Aorta (tissue), 5 donors: ENCODE measurements at places on chromosomes 11 and 22. TPM values are rescaled to one million over a fixed set of nuclear protein-coding genes. Genes with fewer than 3 reads are reported as not detected.
A peak's percentile ranks its signal among the peaks of the same experiment; 100 is the strongest.

- DNase-seq = no peak
Measured at GRCh38 chr11:130031945-130032344, 29.3 kb upstream of the PRDM10 start.

- DNase-seq = no peak
Measured at GRCh38 chr11:61846362-61847020, 18.4 kb downstream of the FADS2 start.

- no peak for DNase-seq
Measured at GRCh38 chr11:20654038-20654437, 15.3 kb upstream of the NELL1 start.

GRCh38 chr11:60394666-60395380 is 1.4 kb upstream of the MS4A14 start:
- no peak for DNase-seq

DNA sequence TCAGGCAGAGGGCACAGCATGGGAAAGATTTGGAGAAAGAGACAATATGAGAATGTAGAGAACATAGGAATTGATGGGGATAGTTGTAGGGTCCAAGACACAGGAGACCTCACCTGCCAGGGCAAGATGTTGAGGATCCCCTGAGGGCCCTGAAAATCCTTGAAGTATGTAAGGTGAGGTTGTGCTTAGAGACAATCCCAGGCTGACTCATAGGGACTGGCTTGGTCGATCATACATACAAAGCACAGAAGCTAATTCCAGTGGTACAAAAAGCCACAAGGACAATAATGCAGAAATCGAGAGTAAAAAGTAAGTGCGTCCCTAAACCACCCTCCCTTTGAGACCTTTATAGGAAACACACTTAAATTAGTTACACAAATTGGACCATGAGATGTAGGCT is 468.2 kb downstream of the MIAT start:
- DNase-seq = no peak

DNA sequence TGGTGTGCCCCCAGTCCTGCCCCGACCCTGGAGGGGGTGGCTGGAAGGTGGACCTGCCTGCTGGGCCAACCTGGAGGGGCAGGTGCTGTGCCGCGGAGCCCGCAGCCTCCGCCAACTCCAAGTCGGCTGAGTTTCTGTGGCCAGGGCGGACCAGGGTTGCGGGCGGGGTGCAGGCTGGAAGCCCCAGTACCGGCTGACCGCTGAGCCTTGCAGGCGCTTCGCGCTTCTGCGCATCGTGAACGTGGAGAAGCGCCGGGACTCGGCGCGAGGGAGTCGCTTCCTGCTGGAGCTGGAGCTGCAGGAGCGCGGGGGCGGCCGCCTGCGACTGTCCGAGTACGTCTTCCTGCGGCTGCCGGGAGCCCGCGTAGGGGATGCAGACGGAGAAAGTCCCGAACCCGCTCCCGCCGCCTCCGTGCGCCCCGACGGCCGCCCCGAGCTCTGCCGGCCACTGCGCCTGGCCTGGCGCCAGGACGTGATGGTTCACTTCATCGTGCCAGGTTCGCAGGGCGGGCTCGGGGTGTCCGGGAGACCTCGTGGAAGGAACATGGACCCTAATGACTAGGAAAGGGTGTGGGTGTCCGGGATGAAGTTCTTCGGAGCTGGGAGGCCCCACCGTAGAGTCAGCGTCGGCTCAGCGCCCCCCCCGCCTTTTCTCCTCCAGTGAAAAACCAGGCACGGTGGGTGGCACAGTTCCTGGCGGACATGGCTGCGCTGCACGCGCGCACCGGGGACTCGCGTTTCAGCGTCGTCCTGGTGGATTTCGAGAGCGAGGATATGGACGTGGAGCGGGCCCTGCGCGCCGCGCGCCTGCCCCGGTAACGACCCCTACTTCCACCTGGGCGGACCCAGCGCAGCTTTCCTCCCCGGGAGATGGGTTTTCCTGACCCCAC is 10.2 kb downstream of the B4GALNT4 start:
- DNase-seq = no peak

- DNase-seq = no peak
Measured at GRCh38 chr11:78784321-78785061, 209.8 kb upstream of the NARS2 start.

DNA sequence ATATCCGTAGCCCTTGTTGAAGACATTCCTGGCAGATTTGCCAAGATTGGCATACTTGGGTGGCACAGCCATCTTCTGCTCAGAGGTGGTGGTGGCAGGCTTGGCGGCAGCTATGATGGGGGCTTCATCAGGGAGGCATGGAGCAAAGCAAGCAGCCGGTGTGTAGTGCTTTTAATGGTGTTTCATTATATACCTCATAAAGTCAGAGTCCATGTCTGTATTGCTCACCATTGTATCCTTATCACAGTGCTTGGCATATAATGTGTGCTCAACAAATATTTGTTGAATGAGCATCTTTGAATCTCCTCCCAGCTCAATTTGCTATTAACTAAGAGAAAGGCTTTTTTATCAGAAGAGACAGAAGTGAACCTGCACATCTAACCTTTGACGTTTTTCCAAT is 7.8 kb upstream of the DNHD1 start:
- no peak for DNase-seq

GRCh38 chr11:19275496-19275895 is 34.8 kb upstream of the E2F8 start:
- DNase-seq = no peak

DNA sequence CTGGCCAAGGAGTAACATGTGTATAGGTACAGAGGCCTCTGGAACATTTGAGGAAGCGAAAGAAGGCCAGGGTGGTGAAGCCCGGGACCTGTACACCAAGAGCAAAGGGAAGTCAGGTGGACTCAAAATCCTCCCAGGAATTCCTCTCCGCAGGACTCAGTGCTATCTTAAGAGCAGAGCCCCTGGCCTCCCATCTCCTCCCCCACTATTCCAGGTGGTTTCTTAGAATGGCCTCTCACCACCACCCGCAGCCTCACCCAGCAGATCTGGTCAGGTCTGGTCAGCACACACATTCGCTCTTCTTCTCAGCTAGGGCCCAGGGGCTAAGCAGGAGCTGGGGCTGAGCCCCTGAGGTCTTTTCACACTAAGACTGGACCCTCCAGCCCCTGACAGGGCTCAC is 59.1 kb downstream of the SCGB1A1 start:
- no peak for DNase-seq

GRCh38 chr22:37669586-37669985 is 5.8 kb upstream of the LGALS1 start:
- no peak for DNase-seq

- DNase-seq = peak; percentile 87
Measured at GRCh38 chr11:67240576-67241389, 25.5 kb upstream of the GRK2 start.

DNA sequence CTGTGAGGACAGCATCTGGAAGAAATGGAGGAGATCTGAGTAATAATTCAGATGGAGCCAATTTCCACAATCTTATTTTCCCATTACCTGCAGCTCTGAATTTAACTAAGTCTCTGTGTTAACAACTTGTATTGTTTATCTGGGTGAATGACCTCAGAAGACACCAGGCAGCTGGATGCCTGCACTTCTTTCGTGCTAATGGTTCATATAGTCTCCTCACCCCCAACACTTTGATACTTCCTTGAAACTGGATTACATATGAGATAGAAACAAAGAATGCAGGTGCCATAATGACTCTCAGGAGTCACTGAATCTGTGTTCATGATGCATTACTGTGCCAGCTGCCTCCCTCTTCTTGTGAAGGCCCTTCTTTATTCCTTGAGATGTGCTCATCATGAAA is 125.6 kb upstream of the VPREB1 start:
- no peak for DNase-seq

DNA sequence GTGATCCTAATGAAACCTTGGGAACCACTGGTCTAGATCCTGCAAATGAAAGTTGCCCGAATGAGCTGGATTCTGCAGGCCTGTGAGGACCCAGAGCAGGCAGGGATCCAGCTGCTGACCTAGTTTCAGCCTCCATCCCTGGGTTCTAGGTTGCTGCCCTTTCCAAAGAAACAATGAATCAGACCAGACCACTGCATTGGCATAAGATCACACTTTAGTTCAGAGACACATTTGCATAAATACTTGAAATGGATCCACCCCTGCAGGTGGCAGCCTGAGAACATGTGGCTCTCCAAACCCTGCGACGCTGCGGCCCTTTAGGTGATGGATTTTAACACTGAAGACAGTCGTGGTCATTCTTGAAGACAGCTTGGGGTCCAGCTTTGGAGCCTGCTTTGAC is 23.7 kb downstream of the ADAMTS8 start:
- DNase-seq = no peak

GRCh38 chr11:57974848-57975601 is 48.7 kb upstream of the OR9Q1 start:
- DNase-seq = no peak

GRCh38 chr11:110373051-110373702 is 56.6 kb upstream of the FDX1 start:
- DNase-seq = no peak

- peak; percentile 61 for DNase-seq
Measured at GRCh38 chr11:7577291-7578190, 63.7 kb downstream of the PPFIBP2 start.

- DNase-seq = no peak
Measured at GRCh38 chr11:64989416-64989815, 7.4 kb downstream of the BATF2 start.

GRCh38 chr11:93514712-93515111 is 28.5 kb downstream of the SMCO4 start:
- no peak for DNase-seq

GRCh38 chr11:23320131-23320530 is 459.9 kb upstream of the CCDC179 start:
- DNase-seq = no peak

GRCh38 chr11:46332568-46333393 is 14.5 kb upstream of the DGKZ start:
- DNase-seq = no peak

GRCh38 chr22:49598338-49598737 is 229.3 kb downstream of the BRD1 start:
- DNase-seq = no peak

DNA sequence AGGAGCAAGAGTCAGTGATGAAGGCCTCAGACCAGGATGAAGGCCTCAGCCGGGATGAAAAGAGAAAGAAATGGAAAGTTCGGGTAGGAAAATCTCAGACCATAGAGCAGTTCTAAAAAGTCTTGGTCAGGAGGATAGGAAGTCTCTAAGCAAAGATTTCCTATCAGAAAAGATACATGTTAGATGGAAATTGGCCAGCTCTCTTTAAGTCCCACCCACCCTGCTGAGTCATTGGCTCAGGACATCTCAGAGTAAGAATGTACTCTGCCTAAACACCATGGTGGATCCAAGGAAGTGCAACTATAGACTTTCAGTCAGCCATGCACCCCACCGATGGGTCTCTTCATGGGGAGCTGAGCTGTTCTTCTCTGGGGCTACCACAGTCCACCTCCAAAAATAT is 4.4 kb downstream of the OR8B3 start:
- no peak for DNase-seq

GRCh38 chr11:65645710-65646109 is 7.8 kb downstream of the SIPA1 start:
- no peak for DNase-seq

- no peak for DNase-seq
Measured at GRCh38 chr22:30970356-30970746, 1.3 kb downstream of the TUG1 start.

- DNase-seq = no peak
Measured at GRCh38 chr11:92453055-92453454, 228.4 kb downstream of the FAT3 start.

- no peak for DNase-seq
Measured at GRCh38 chr11:129657866-129658525, 157.7 kb upstream of the TMEM45B start.

- peak; percentile 59 for DNase-seq
Measured at GRCh38 chr22:24455751-24456426, 28.5 kb downstream of the ADORA2A start.

- DNase-seq = no peak
Measured at GRCh38 chr22:25076336-25076735, 123.3 kb upstream of the CRYBB3 start.

DNA sequence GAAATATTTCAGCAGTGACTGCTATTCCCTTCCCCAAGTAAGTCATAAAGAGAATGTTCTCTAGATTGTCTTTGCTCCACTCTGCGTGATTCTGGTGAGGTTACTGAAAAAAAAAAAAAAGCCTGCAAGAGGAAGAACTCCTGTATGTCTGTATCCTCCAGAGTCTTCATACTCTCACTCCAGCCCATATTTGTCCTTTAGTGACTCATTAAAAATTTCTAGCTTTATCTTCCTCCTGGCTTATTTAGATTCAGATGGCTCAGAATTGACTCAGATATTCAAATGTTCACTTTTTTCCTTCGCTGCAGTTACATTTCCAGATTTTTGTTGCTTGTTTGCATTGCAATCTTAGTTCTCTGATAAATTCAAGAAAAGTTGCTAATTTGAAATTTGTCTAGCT is 76.3 kb upstream of the CNTN5 start:
- DNase-seq = no peak

DNA sequence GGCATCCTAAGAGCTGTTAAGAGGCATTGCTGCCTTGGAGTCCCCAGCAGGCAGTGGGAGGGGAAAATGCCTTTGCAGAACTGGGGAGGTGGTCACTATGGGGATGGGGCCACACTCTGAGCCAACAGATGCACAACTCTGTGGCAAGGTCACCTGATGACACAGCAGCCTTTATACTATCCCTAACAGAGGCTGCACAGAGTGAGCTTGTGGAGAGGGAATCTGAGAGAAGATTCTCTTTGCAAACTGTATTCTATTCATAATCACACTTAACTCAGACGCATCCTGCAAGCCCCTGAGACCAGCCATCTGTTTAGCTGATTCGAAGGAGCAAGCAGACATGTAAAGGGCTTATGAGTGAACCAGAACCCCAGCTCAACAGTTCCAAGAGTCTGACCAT is 49.0 kb upstream of the TTC12 start:
- no peak for DNase-seq

DNA sequence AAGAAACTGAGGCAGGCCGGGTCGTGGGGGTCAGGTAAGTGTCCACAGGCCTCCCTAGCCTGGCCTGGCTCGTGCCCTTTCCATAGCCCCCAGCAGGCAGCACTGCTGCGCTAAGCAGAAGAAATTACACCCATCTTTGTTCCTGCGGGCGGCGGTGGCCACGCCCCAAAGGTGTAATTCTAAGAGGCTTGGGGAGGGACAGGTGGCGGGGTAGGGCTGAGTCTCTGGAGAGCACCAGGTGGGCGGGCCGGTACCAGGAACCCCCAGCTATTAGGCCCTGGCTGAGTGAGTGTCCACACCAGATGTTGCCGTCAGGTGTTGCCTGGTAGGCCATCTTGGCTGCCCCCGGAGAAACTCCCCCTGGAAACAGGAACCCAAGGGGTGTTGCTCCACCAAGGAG is 12.3 kb upstream of the ARAP1 start:
- no peak for DNase-seq

The FXYD6 gene
- total RNA-seq = 28.6 TPM

The CNIH2 gene
- 1.1 TPM for total RNA-seq

The FOLH1 gene
- 1.6 TPM for total RNA-seq

The TIGD3 gene
- 0.16 TPM for total RNA-seq

The KIRREL3 gene
- 0.90 TPM for total RNA-seq

The ENTHD1 gene
- total RNA-seq = 0.12 TPM

The TMEM151A gene
- total RNA-seq = not detected

The OR6T1 gene
- total RNA-seq = not detected

The VPREB1 gene
- total RNA-seq = not detected

The NXPE2 gene
- 0.99 TPM for total RNA-seq

The OR52N4 gene
- 0.78 TPM for total RNA-seq

The LAYN gene
- total RNA-seq = 20.8 TPM

The CKAP5 gene
- total RNA-seq = 64.5 TPM
